ENCODE measurements at places on chromosomes 3 and 15. TPM values are rescaled to one million over a fixed set of nuclear protein-coding genes. Genes with fewer than 3 reads are reported as not detected.

The AADACL2 gene
- total RNA-seq = 0.66 TPM

The NAA50 gene
- 62.9 TPM for total RNA-seq

The ITGB5 gene
- 79.5 TPM for total RNA-seq

The SYNPR gene
- total RNA-seq = not detected

The CLCN2 gene
- 53.2 TPM for total RNA-seq

The C2CD4A gene
- total RNA-seq = 1.7 TPM

The C3orf20 gene
- total RNA-seq = not detected

The PRR20G gene
- not detected for total RNA-seq

The RBMS3 gene
- 18.2 TPM for total RNA-seq

The KCNAB1 gene
- 1.6 TPM for total RNA-seq

The PARP16 gene
- 8.6 TPM for total RNA-seq

The SSUH2 gene
- 38.4 TPM for total RNA-seq

The ZBBX gene
- not detected for total RNA-seq

The KIAA1143 gene
- 9.5 TPM for total RNA-seq

The ACSBG1 gene
- not detected for total RNA-seq

The BBS4 gene
- 37.3 TPM for total RNA-seq

The ATP13A4 gene
- total RNA-seq = 1.1 TPM

The WNT5A gene
- 4.6 TPM for total RNA-seq

The RYR3 gene
- total RNA-seq = 0.18 TPM

The PPP1R14D gene
- 42.9 TPM for total RNA-seq

The SH2D7 gene
- total RNA-seq = 5.0 TPM

The GXYLT2 gene
- 38.0 TPM for total RNA-seq

The QARS1 gene
- total RNA-seq = 330 TPM

The LACTB gene
- 37.1 TPM for total RNA-seq

The SHC4 gene
- not detected for total RNA-seq

The SAMD7 gene
- total RNA-seq = not detected

The MKRN3 gene
- 1.2 TPM for total RNA-seq

The DGKG gene
- total RNA-seq = 0.70 TPM

The IQCF5 gene
- total RNA-seq = not detected

The TSEN2 gene
- 39.9 TPM for total RNA-seq

The UROC1 gene
- total RNA-seq = not detected

The BCHE gene
- 5.0 TPM for total RNA-seq

The POLQ gene
- total RNA-seq = 2.2 TPM

The CCDC54 gene
- total RNA-seq = not detected

The HDC gene
- total RNA-seq = 1.2 TPM

The WDR76 gene
- total RNA-seq = 2.7 TPM

The ANP32A gene
- 41.8 TPM for total RNA-seq

The ALPK3 gene
- 0.83 TPM for total RNA-seq

The DTWD1 gene
- 5.4 TPM for total RNA-seq

The THPO gene
- total RNA-seq = not detected

The NLGN1 gene
- total RNA-seq = 1.3 TPM

The CYP8B1 gene
- not detected for total RNA-seq

The CADPS gene
- total RNA-seq = 28.1 TPM

The SH3GL3 gene
- total RNA-seq = not detected

The EBLN2 gene
- 11.6 TPM for total RNA-seq

The MCF2L2 gene
- 1.1 TPM for total RNA-seq

Measured in Peyer's patch (tissue), 4 donors.